OCI-LY7 (cell line): ENCODE measurements at places on chromosomes 3 and 15.

GRCh38 chr3:138256022-138256421 is 68.9 kb downstream of the ARMC8 start:
- DNase-seq = no peak

DNA sequence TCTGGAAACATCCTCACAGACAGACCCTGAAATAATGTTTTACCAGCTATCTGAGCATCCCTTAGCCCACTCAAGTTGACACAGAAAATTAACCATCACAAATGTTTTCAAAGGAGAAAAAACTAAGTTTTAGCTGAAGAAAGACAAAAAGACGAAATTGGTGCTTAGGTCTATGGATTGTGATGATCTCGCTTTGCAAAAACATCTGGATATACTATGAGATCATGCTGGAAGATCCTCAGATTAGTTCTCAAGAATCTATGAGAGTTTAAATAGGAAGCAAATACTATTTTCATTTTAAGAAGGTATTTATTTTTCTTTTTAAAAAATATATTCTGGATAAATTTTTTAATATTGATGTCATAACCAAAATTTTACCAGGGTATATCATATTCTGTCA is 42.6 kb upstream of the MBNL1 start:
- DNase-seq = no peak

- DNase-seq = no peak
Observed at GRCh38 chr3:186315581-186316354, 46.3 kb downstream of the DGKG start.

GRCh38 chr3:124722589-124722988 is 7.7 kb upstream of the UMPS start:
- no peak for DNase-seq

GRCh38 chr3:158249183-158249582 is 139.3 kb downstream of the RSRC1 start:
- DNase-seq = no peak
